ENCODE measurements at places on chromosomes 4 and X.

GRCh38 chrX:120305531-120306141, 5.6 kb downstream of the TMEM255A start:
- DNase-seq, result no peak

- DNase-seq, result no peak
Observed at GRCh38 chr4:114320126-114320525, 278.5 kb upstream of the UGT8 start.

DNA sequence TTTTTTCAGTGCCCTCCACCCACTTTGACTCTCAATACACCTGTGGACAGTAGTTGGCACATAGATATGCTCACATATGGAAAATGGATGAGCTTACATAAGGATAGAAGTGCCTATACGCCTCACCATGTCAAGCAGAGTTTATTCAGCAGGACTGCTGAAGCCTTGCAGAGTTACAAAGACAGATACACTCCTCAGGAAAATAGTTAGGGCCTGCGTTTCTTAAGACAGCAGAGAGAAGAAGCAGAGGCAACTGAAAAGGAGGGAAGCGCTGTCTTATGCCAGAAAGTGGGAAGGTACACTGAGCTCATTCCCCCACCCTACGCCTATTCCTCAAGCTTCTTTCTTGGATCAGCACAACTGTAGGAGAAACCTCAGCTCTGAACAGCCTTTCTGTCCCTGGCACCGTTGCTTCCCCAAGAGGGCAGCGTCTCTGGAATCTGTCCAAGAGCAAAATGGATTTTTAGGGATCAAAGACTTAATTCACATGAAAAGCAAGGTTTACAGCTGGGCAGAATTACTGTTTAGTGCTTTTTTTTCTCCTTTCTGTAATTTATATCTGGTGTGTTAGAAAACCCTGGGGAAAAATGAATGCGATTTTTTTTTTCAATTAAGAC, 37.3 kb upstream of the MBTPS2 start:
- no peak for DNase-seq

GRCh38 chrX:154517101-154517781, 1.2 kb upstream of the FAM3A start:
- no peak for DNase-seq

DNA sequence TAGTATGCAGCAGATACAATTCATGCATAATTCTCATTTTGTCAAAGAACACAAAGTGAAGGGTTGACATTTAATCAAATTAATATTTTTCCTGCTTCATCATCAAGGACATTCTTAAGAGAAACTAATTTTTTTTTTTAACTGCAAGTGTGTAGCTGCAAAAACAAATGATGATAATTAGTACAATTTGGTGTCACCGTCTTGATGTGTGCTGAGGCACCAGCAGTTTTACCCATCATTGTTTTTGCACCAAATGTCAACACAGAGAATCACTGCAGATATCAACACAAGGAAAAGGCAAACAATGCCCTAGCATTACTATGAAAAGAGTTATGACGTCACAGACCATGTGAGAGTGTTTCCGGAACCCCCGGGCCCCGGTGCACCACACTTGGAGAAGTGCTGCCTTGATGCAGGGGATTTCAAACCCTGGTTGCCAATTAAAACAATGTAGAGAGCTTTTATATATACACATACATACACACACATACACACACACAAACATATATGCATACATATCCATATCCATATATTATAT, 55.9 kb downstream of the AGA start:
- no peak for DNase-seq

DNA sequence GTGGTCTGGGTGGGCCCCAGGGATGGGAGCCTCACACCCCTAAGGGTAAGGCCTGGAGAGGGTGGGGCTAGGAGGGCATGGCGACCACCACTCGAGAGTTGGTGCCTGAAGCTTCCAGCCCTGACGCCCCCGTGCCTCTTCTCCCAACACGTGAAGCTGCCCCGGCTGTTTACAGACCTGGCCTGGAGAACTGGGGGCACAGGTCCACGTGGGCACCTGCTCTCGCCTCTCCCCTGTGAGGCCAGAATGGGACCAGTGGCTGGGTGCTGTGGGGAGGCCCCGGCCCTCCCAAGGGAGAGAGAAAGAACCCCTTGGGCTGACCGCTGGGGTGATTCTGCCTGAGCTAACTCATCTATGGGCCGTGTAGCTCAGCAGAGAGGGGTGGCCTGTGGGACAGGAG, 15.5 kb downstream of the NAT8L start:
- no peak for DNase-seq

DNA sequence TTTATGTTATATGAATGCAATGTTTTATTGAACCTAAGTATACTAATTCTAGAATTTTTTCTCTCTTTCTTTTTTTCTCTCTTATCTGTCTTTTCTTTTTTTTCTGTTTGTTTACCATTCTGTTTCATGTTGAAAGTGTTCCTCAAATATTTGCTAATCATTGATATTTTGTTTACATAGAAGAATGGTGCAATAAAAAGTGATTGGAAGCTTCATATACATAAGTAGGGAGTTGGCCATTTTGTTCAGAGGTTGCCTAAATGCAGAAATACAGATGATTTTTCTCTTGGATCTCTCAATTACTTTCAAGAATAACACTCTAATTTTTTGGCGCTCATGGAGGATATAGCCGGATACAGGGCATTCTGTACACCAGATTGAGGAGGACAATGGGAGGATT, 5.7 kb upstream of the SERTM2 start:
- DNase-seq, result no peak

DNA sequence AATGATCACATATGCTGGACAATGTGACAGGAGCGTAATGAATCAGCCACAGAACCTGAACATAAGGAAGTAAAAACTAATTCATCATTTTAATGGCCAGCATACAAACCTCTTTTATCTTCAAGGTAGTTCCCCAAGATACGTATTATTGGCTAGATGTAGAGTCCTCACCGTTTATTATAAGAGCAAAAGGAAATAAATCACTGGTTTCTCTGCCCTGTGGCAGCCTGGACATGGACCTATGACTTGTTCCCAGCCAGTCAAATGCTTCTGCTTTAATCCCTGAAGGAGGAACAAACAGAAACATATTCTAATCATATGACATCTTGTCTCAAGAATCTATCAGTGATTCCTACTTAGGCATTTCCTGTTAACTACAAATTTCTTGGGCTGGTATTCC, 86.8 kb upstream of the FAM241A start:
- no peak for DNase-seq

DNA sequence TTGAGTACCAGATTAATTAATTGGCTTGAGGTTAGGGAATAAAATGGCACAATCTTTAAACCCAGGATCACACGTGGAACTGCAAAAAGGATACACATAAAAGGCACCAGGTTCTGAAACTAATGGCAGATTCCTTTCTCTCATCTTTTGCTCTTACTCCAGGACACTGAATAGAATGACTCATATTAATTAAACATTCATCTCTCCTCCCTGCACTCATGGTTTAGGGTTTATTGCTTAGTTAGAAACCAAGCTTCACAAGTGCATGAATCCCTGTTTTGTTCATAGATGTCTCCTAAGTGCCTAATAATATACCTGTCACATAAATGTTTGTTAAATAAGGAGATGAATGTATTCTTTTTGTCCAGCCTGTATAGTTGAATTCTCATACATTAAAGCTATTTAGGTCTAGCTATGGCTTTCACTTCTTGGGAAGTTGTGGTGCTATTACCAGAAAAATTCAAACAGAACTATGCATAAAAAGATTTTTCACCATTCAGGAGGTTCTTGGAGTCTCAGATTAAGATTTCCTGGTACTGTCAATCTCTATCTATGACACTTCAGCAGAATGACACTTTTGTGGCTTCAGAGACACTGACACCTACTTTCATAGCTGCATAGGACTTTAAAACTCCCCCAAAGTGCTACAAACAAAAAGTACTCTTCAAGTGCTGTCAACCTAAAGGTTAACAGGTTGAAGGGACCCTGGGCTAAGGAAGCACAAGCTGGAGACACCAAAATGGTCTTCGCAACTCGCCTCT, 7.4 kb downstream of the CORIN start:
- DNase-seq, result no peak

- DNase-seq, result no peak
Observed at GRCh38 chr4:32189130-32189529, 1469.0 kb downstream of the PCDH7 start.

- DNase-seq, result no peak
Observed at GRCh38 chr4:23291139-23291538, 598.4 kb downstream of the GBA3 start.

GRCh38 chr4:15459706-15460105, 10.0 kb upstream of the CC2D2A start:
- DNase-seq, result no peak

DNA sequence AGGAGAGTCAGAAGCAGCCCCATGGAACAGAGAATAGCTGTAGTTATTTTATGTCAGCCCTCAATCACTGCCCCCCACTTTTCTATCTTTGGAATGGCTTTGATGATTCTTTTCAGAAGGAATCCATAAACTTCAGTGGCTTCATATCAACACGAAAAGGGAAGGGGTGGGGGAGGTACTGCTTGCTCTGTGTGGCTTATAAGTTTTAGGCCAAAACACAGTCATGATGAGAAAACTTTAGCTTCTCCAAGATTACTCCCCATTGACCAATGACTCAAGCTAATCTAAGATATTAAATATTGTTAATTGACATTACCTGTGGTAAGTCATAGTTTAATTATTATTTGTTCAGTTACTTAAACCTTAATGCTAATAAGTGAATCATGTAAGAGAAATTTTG, 669.6 kb upstream of the FAM241A start:
- no peak for DNase-seq

- no peak for DNase-seq
Observed at GRCh38 chr4:9987749-9988362, 33.4 kb downstream of the SLC2A9 start.

DNA sequence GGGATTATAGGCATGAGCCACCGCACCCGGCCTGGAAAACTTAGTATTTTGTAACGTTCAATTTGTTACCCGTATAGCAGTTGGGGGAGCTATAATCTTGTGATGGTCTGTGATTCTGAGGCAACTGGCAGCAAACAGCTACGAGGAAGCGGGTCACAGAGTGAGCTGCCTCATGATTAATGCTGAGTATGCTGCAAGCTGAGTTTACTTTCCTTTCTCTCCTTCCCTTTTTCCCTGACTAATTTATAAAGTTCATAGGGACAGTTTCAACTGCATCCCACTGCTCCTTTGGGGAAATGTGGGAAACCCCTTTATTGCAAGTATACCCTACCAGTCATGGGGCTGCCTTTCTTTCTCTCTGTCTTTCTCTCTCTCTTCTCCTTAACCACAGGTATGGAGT, 17.7 kb upstream of the ELOVL6 start:
- DNase-seq, result no peak

- DNase-seq, result no peak
Observed at GRCh38 chr4:135408109-135408508, 1206.5 kb upstream of the PABPC4L start.

- DNase-seq, result no peak
Observed at GRCh38 chr4:17283251-17283650, 228.6 kb downstream of the QDPR start.

GRCh38 chr4:38856524-38857337, at the start of gene TLR6:
TLR6 (minus strand) TSS chr4:38856817; CDS start chr4:38829473, 27,344 bp downstream.
- peak; percentile 66 for DNase-seq

- no peak for DNase-seq
Observed at GRCh38 chr4:69782651-69783310, 22.4 kb upstream of the SULT1B1 start.

GRCh38 chrX:69066966-69067525, 98.2 kb downstream of the PJA1 start:
- DNase-seq, result no peak

DNA sequence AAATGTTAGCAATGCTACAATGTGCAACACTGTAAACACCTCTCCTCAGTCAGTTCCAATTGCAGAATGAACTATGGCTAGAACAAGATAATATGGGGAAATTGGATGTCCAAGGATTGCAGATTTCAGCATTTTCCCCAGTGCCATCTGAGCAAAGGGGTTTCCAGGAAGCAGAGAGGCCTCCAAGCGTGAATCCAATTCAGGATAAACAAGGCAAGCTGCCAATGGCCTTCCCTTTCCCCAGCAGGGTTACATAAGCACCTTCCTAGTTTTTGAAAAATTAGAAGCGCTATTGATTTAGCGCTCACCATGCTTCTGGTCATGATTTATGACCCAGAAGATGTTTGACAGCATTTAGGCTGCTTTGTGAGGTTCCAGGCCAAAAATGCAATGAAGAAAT, 223.0 kb upstream of the GATB start:
- no peak for DNase-seq

DNA sequence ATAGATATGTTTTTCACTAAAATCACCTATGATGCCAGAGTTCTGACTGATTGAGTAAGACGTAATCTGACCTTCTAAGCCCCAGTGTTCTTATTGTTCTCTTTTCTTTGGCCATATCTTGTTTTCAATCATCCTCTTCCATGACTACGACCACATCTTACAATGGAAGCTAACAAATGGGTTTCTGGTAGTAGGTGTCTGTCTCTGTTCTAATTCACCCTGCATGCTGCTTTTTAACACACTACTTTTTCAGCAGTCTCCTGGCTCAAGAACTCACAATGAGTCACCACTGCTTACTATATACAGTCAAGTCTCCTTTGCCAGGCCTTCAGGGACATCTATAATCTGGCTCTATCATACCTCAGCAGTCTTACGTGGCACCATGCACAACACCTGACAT, 146.1 kb downstream of the NEXMIF start:
- DNase-seq, result no peak

DNA sequence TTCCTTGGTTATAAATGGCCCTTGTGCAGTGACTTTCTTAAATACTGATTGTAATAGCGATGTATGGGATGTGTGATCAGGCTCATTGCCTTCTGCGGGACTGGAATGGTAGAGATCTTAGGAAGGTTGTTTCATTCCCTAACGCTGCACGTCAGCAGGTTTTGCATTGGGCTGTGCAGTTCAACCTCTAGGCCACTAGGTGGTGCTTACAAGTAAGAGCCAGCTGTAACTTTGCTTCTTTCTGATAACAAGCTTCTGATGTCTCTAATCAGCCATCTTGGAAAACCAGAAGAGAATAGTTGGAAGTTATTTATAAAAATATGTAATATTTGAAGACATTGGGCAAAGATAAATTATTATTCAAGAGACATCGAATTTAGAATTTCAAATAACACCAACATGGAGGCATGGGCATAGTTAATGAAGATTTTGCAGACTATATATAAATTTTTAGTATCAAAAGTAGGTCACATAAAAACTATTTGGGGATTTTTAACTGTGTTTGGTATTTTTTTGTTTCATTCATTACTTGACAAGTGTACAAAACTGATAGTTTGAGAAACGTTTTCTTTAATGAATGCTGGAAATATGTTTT, 339.7 kb upstream of the PCDH7 start:
- DNase-seq, result no peak

- no peak for DNase-seq
Observed at GRCh38 chrX:42857766-42858165, 79.8 kb upstream of the PPP1R2C start.

All from CD8-positive, alpha-beta memory T cell (primary cell).